ENCODE measurements at places on chromosomes 11 and 22. TPM values are rescaled to one million over a fixed set of nuclear protein-coding genes. Genes with fewer than 3 reads are reported as not detected.
A peak's percentile ranks its signal among the peaks of the same experiment; 100 is the strongest.

IL10RA gene
- 0.78 TPM for total RNA-seq

SPTBN2 gene
- 47.7 TPM for total RNA-seq

EEF1G gene
- total RNA-seq: 1,947 TPM

- DNase-seq: no peak
These were observed 17.7 kb downstream of the POLDIP3 start for GRCh38 chr22:42596863-42597530.

DNA sequence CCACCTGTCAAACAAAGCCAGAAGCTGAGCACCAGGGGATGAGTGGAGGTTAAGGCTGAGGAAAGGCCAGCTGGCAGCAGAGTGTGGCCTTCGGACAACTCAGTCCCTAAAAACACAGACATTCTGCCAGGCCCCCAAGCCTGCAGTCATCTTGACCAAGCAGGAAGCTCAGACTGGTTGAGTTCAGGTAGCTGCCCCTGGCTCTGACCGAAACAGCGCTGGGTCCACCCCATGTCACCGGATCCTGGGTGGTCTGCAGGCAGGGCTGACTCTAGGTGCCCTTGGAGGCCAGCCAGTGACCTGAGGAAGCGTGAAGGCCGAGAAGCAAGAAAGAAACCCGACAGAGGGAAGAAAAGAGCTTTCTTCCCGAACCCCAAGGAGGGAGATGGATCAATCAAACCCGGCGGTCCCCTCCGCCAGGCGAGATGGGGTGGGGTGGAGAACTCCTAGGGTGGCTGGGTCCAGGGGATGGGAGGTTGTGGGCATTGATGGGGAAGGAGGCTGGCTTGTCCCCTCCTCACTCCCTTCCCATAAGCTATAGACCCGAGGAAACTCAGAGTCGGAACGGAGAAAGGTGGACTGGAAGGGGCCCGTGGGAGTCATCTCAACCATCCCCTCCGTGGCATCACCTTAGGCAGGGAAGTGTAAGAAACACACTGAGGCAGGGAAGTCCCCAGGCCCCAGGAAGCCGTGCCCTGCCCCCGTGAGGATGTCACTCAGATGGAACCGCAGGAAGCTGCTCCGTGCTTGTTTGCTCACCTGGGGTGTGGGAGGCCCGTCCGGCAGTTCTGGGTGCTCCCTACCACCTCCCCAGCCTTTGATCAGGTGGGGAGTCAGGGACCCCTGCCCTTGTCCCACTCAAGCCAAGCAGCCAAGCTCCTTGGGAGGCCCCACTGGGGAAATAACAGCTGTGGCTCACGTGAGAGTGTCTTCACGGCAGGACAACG lies 11.7 kb downstream of the CXCR5 start:
- DNase-seq: no peak

GRCh38 chr11:117717485-117718314 lies 79.3 kb downstream of the DSCAML1 start:
- no peak for DNase-seq

- DNase-seq: no peak
These were observed 15.7 kb upstream of the GNB1L start for GRCh38 chr22:19870153-19871022.

C22orf23 gene
- 0.41 TPM for total RNA-seq

DNA sequence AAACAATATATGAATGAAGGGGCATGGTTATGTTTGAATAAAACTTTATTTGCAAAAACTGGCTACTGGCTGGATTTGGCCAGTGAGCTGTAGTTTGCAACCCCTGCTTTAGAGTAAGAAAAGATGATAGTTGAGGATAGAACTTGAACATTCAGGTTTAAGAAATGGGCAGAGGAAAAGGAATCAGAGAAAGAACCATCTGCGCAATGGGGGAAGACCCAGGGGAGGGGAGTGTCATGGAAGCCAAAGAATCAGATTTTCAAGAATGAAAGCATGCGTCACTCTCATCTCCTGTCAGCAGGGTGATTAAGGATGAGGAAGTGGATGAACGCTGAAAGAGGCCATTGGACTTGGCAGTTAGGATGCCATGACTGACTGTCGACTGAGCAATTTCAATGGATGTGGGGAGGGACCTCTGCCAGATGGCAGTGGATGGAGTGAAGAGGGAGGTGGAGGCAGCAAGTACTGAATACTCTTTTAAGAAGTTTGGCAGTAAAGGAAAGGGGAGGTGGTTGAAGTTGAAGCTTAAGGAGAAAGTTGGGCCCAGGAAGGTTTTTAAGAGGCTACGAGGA lies 21.2 kb downstream of the FAT3 start:
- DNase-seq: no peak

- no peak for DNase-seq
These were observed 130.2 kb downstream of the CEP164 start for GRCh38 chr11:117457835-117458234.

DNA sequence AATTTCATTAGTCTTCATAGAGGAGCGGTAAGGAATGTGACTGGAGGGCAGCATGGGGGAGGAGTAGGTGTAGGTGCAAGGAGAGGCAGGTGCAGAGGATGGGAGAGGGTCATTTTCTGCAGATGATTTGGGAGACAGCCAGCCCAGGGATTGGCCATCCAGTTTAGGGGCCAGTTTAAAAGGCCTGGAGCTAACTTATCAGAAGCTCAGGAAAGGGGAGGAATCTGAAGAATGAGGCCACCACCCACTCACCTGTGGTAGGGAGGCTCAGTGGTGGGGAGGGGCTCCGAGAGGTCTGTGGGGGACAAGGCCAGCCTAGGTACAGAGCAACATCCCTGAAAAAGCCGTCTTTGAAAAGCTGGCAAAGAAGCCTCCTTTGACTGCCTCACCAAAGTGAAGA lies 110.8 kb upstream of the TMEM45B start:
- DNase-seq: no peak

- no peak for DNase-seq
These were observed 55.4 kb upstream of the B3GNT6 start for GRCh38 chr11:76978818-76979217.

DNA sequence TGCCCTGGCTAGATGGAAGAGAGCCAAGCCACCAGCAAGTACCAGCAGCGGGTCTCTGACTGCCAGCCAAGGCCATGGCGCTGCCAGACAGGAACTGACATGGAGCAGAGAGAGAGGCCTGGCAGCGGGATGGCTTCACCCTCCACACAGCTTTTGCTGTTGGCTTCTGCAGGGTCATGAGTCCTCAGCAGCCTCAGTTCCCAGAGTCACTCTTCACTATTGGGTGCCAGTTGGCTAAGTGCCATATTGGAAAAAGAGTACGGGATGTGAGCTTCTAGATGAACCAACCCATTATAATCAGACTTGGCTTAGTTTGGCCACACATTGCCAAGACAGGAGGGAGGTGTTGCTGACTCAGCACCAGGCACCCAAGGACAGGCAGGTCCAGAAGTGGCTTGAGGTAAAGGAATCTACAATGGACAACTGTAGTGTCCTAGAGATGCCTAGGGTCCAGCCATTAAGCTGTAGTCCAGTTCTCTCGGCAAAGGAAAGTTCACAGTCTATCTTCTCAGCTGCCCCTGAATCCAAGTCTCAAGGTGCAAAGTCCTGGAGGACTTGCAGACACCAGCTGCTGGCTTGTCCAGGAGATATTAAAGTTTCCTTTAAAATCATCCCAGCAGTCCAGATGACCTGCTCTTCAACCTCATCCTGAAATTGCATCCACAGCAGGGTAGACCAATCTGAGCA lies 40.7 kb upstream of the POU2AF1 start:
- DNase-seq: no peak

- DNase-seq: no peak
These were observed 1429.3 kb downstream of the BRD1 start for GRCh38 chr22:48398181-48398905.

PGA4 gene
- total RNA-seq: not detected

OR5B21 gene
- not detected for total RNA-seq

PGAP2 gene
- 13.8 TPM for total RNA-seq

DNA sequence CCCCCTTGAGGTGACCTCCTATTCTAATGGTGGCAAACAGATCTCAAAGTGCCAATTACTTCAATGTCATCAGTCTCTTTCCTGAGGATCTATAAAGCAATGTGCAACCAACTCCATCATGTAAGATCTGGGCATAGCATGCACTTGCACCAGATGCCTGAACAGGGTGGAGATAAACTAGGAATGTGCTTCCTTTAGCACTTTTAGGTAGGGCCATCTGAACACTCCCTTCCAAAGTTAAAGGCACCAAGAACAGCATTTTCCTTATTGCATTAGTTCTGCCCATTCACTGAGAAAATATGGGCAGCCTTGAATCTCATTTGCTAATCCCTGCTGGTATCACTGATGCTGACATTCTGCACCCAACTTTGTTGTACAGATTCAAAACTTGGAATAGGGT lies 112.0 kb downstream of the SGSM3 start:
- no peak for DNase-seq

GRCh38 chr11:8809939-8810539 lies 101.0 kb upstream of the AKIP1 start:
- DNase-seq: no peak

DNA sequence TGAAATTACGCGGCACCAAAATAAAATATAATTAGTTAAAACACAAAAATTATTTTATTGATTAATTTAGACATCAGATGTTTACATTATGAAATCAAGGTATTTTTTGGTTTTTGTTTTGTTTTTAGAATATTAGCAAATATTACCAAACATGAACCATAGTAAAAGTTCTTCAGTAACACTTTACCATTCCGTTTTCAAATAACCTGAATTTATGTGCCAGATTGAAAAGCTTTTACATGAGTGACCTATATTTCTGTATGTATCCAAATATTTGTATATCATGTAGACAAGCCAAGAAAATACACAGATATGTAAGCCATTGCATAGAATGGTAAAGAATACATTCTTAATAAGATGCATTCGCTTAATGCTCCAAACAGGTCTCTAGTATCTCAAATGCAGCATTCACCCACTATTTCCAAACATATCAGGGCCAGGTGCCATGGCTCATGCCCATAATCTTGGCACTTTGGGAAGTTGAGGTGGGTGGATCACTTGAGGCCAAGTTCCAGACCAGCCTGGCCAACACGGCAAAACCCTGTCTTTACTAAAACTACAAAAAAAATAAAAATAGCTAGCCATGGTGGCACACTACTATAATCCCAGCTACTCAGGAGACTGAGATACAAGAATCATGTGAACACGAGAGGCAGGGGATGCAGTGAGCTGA lies 102.4 kb upstream of the SERPIND1 start:
- DNase-seq: no peak

GRCh38 chr22:46346680-46347405 lies 11.3 kb downstream of the TRMU start:
- DNase-seq: no peak

- DNase-seq: no peak
These were observed 564.2 kb upstream of the ANO5 start for GRCh38 chr11:21628641-21629040.

DNA sequence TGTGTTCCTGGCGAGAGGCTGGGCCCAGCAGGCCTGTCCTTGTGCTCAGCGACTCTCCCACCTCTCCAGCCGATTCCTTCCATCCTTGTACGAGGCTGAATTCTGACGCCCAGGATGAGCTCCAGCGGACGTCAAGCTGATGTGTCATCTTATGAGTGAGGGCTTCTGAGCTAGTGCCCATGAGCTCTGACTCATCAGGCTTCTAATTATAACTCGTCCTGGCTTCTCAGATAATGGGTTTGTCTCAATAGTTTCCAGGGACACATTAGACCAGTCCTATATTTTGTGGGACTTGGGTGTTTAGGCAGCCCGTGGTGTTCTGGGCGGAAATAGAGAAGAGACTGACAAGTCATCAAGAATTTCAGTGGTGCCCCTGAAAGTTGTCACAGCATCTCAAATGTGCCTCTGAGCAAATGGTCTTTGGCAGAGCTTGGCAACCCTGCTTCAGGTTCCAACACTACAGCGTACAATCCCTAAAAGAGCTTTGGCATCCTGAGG lies 108.2 kb upstream of the CD44 start:
- DNase-seq: peak; percentile 58

DNA sequence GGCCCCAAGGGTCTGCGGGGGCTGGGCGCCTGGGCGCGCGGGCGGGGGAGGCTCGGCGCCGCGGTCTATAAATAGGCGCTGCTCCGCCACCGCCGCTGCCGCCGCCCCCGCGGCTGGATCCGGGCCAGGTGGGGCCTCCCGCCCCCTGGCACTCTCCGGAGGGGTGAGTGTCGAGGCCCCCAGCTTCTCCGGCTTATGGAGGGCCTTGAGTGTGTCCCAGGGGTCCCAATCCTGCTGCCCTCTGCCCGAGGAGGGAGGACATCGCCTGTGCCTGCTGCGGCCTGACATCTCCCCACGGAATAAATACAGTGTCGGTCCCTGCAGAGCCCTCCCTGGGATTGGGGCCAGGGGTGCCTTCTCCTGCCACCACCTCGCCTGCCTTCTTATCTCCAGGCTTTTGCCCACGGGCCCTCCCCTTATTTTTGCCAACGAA lies 4.3 kb upstream of the GP1BB start:
- DNase-seq: no peak

CHST1 gene
- total RNA-seq: 42.1 TPM

GSTT2B gene
- 3.0 TPM for total RNA-seq

DNA sequence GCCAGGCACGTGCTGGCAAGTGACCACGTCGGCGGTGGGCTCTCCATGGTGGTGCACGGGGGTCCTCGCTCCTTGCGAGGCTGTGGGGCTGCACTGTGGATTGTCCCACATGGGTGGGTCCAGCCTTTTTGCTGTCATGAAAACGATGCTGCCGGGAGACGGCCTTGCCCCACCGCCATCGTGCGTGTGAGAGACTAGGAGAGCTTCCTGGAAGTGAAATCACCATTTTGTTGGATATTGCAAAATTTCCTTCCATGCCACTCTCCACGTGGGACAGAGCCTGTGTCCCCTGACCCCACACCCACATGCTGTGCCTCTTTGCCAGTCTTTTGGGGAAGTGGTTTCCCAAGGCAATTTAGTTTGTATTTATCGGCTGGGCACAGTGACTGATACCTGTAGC lies 18.2 kb upstream of the GRAMD4 start:
- DNase-seq: no peak

DNA sequence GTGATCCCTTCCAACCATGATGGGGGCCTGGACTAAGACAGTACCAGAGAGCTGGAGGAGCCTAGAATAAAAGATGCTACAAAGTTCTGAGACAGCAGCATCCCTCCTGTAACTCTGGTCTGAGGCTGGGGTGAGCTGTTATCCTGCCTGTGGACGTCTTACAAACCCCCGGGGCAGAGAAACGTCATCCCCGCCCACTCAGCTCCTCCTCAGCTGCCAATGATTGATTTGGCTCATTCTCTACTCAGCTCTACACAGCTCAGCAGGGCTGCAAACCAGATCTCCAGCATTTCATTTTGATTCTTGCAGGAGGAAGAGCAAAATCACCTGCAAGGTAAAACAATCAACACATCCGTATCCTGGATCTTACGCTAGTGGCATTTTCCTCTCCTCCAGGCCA lies 55.5 kb downstream of the CSNK2A3 start:
- DNase-seq: no peak

GRCh38 chr11:75700940-75701339 lies 16.7 kb upstream of the MOGAT2 start:
- DNase-seq: no peak

NADSYN1 gene
- total RNA-seq: 114 TPM

GRCh38 chr11:102026959-102027358 lies 20.3 kb upstream of the CFAP300 start:
- DNase-seq: no peak

- DNase-seq: no peak
These were observed 67.4 kb upstream of the RASSF10 start for GRCh38 chr11:12941671-12942070.

RFPL1 gene
- not detected for total RNA-seq

ABCC8 gene
- total RNA-seq: not detected

Measured in glomerular endothelial cell (primary cell).